Endothelial cell (in vitro differentiated cells): ENCODE measurements at places on chromosomes 7 and 10. TPM values are rescaled to one million over a fixed set of nuclear protein-coding genes. Genes with fewer than 3 reads are reported as not detected.

NPFFR1 gene
- total RNA-seq = not detected

PCLO gene
- 5.1 TPM for total RNA-seq

GRCh38 chr10:3126741-3127346, 45.7 kb downstream of the PITRM1 start:
- no peak for DNase-seq

DNA sequence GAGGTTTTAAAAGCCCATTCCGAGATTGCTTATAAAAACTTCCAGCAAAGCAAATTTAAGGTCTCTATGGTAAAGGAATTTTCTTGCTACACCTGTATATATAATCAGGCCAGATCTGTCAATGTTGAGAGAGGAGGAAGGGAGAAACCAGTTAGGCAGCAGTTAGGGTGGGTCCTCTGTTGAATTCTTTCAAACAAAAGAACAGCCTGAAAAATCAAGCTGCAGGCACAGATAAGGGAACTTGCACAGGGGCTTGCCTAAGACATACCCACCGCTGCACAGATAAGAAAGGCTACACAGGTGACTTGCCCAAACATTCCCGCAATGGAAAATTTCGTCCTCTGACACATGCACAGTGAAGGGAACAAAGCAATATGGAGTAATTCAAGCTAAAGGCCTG, 59.8 kb upstream of the IMMP2L start:
- DNase-seq = no peak

- DNase-seq = no peak
Observed at GRCh38 chr10:62433181-62433692, 59.1 kb downstream of the ZNF365 start.

GRCh38 chr7:3326246-3326645, 25.2 kb downstream of the SDK1 start:
- DNase-seq = no peak

DNA sequence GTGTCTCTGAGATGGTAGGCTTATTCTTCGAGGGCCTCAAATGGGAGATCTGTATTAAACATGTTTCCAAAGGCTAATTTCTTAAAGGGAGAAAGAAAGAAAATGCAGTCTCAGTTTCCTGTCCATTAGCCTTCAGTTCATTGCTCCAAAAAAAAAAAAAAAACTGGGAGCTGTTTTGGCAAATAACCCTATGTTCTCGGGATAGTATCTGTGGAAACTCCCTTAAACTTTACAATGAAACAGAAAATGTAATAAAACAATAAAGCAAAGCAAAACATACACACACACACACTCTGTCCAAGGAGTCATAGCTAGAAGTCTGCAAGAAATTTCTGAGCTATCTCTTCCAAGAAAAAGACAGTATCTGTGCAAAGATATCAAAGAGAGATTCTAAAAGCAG, 172.5 kb upstream of the CELF2 start:
- DNase-seq = no peak

GRCh38 chr7:48710995-48711394, 213.4 kb upstream of the CDC14C start:
- DNase-seq = no peak
